ENCODE measurements at places on chromosomes 1 and 21.

DNA sequence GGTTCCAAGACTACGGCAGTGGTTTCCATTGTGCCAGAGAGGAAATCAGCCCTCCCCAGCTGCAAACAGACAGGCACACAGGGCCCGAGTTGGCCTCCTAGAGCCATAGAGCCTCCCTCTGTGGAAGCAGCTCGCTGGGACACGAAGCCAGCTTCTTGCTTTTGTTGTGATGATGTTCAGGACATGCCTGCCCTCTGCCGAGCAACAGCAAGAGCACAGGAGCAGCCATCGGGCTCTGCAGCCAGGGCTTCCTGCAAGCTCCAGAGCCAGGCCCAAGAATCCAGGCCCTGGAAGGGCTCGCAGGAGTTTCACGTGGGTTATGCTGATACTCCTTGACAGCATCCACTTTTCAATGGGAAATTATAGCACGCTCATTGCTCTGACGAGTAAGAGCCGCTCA lies 18.5 kb downstream of the NPHP4 start:
- no peak for DNase-seq

DNA sequence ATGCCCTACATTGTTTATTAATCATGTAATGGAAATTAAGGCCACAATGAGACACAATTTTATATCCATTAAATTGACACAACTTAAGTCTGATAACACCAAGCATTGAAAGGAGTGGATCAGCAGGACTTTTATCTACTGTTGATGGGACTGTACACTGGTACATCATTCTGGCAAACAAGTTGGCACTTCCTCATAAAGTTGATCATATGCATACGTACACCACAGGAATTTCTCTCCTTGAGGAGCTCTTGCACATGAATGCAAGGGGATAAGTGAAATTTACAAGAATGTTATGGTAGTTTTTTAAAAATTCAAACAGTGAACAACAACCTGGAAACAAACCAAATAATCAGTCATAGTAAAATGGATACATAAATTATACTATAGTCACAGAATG lies 20.1 kb downstream of the RAVER2 start:
- no peak for DNase-seq

- no peak for DNase-seq
Observed at GRCh38 chr1:173355281-173356031, 121.7 kb upstream of the PRDX6 start.

GRCh38 chr1:222043444-222044292 lies 301.8 kb upstream of the DUSP10 start:
- no peak for DNase-seq

DNA sequence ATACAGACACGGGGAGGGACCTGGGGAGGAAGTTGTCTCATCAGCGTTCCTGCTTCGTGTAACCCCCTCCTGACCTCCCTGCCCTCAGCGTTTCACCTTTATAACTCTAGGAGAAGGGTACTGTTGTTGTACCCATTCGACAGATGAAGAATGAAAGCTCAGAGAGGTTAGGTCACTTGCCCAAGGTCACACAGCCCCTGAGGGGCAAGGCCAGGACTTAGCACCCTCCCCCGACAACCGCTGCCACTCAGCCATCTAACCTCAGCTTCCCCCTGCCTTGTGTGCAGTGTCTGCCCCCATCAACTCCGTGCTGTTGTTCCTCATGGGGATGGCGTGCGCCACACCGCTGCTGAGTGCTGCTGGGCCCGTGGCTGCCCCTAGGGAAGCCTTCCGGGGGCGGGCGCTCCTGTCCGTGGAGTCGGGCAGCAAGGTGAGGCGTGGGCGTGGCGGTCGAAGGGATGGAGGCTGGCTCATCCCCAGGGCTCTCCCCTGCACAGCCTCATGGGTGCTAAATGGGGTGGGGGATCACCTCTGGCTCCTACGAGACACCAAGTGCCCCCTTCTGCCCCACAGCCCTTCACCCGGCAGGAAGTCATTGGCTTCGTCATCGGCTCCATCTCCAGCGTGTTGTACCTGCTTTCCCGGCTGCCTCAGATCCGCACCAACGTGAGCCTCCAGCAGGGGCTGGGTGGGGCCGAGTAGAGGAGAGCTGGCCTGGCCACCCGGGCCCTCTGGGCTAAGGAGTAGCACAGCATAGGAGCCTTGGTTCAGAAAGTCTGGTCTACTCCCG lies 14.0 kb downstream of the SLC66A1 start:
- DNase-seq, result no peak

- DNase-seq, result no peak
Observed at GRCh38 chr1:247298701-247299100, 33.0 kb downstream of the ZNF496 start.

DNA sequence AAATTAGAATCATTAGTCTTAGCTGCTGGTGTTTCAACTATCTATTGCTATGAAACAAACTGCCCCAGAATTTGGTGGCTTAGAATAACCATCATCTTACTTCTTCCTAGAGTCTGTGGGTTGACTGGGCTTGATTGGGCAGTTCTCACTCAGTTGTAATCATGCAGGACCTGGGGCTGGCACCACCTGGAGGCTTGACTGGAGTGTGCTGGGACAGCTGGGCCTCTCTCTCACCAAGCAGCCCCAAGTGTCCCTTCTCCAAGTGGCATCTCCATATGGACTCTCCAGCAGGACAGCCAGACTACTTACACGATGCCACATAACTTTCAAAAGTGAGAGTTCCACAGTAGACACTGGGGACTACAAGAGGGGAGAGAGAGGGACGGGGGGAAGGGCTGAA lies 140.3 kb upstream of the ATP1B1 start:
- DNase-seq, result no peak
